ENCODE measurements at places on chromosomes 5 and 9.

DNA sequence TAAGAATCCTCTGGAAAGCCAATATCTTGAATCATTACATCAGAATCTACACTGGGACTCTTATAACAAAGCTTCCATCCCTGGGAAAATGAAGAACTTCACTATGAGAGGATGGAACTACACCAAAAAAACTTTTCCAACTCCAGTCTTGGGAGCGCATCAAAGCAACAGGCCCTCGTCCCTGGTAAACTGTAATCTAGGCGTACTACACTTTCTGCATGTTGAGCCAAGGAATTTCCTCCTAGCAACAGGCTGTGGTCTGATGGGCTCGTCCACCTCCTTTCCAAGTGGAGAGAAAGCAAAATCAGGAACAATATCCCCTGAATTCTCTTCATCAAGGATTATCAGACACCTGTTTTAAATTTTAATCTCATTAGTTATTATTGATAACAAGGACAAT, 94.1 kb downstream of the NFIB start:
- no peak for DNase-seq

- DNase-seq, result no peak
Observed at GRCh38 chr5:150659360-150660107, 1.5 kb upstream of the MYOZ3 start.

DNA sequence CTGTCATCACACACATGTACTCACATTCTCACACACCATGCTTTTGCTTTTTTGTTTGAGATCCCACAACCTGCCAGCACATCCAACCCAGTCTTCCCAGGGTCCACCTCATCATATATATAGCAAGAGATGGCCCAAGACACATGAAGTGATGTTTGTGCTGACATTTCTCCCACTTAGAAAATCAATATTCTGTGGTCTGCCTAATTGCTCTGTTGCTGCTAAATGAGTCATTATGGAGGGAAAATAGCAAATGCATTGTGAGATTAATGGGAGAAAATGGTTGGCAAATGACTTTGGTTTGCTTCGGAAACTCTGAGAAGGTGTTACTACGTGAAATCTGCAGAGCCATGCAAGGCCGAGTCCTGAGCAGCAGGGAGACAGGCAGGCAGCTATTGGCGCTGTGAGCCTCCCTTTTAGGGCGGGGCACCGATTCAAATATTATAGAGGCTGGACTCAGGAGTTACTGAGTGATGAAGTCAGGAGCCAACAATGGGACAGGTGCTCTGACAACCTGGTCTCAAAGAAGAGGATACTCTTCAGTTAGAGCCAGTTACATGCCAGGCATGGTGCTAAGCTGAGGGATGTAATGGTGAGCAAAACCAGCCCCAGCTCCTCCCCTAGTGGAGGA, 62.8 kb downstream of the DAB2IP start:
- no peak for DNase-seq

DNA sequence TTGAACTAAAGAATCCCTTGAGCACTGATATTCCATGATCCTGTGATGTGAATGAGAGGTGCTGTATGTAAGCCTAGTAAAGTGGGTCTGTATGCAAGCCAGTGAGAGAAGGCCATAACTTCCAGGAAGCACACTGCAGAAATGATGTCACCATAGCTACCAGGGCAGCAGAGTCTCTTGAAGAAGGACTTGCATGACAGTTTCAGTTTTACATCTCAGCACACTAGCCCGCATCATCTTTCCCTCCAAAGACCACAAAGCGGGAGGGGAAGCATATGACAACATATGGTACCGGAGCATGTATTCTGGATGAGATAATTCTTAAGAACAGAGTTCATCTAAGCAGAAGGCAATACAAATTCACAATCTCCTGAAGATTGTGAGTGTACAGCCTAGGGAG, 37.6 kb upstream of the MAST4 start:
- no peak for DNase-seq

DNA sequence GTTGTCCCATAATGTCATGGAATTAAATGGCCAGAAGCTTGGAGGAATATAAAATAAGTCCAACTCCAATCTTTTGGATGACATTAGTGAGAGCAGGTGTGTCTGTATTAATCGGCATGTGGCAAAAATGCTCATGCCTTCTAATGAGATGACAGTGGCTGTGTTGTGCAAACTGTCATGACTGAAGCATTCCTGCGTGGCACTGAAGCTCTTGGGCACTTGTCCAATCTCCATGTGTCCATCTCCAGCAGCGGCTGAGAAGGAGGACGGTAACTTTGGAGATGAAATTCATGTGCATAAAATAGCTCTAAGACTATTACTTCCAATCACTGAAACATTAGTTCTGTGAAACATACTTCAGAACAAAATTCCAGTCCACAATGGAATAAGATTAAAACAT, 697.5 kb upstream of the GRAMD2B start:
- DNase-seq, result no peak

GRCh38 chr9:97558701-97559101, 57.2 kb downstream of the TMOD1 start:
- no peak for DNase-seq

DNA sequence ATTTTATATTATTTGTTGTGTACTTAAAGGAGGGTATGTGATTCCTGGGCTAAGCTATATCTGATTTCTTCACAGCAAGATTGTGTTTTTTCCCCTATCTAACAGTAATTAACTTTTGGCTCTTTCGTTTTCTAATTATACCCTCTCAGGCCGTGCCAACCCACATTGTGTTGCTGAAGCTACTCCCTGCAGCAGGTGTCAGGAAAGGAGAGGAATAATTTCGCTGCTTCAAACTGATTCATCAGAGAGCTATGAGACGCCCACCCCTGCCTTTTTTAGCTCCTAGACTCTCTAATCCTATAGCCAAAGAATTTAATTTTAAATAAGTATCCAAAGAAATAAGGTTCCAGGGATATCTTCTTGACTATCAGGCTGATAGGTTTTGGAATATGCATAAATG, 3.8 kb downstream of the CAVIN4 start:
- no peak for DNase-seq
